ENCODE measurements at places on chromosomes 5 and 9.
A peak's percentile ranks its signal among the peaks of the same experiment; 100 is the strongest.

DNA sequence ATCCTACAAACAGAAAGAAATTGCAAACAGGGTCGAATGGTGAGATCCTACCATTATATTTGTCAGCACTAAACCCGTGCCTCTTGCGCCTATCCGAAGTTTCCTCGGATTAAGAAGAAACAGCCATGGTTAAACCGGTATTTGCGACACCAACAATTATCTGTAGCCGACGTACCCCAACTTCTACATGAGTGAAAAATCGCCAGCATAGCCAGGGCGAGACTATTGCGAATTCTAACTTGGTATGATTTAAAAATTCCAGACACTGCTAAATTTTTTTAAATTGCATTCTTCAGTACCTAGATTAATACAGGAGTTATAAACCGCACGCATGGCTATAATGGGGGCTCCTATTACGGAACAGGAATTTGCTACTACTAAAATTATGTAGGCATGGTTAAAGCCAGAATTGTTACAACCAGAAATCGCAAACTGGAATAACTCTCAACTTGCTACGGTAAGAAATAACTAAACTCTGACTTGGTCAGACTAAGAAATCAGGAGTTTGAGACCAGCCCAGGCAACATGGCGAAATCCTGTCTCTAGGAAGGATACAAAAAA is 25.3 kb upstream of the ANXA2R start:
- no peak for DNase-seq

- no peak for DNase-seq
These were observed 543.2 kb upstream of the SGCD start for GRCh38 chr5:155783791-155784190.

DNA sequence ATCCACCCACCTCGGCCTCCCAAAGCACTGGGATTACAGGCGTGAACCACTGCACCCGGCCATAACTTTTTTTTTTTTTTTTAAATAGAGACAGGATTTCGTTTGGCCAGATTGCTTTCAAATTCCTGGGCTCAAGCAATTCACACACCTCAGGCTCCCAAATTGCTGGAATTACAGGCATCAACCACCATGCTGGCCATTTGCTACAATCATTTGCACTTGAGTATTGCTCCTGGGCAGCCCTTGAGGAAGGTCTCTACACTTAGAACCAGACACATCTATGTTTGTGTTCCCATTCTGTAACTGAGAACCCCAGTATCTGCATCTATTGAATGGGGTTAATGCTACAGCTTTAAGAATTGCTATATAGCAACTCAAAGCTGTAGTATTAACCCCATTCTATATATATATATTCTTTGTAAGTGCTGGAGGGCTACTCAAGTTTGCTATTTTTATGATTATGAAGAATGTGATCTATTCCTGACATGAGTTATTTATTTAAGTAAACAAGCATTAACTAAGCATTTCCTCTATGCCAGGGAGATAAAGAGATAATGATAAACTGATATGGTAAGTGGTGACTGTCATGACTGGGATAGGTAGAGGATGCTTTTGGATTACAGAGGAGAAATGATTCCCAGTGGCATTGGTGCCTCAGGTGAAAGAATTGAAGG is 496.5 kb upstream of the TNC start:
- no peak for DNase-seq

GRCh38 chr5:92711956-92712355 is 869.1 kb downstream of the NR2F1-AS1 start:
- no peak for DNase-seq

GRCh38 chr9:3698076-3698475 is 172.3 kb upstream of the RFX3 start:
- DNase-seq = no peak

DNA sequence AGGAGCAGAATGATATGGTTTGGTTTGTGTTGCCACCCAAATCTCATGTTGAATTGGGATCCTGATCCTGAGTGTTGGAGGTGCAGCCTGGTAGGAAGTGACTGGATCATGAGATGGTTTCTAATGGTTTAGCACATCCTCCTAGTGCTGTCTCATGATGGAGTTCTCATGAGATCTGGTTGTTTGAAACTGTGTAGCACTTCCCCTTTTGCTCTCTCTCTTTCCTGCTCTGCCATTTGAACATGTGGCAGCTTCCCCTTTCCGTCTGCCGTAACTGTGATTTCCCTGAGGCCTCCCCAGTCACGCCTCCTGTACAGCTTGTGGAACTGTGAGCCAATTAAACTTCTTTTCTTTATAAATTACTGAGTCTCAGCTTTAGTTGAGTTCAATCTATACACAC is 756.8 kb upstream of the CDH6 start:
- DNase-seq = no peak

DNA sequence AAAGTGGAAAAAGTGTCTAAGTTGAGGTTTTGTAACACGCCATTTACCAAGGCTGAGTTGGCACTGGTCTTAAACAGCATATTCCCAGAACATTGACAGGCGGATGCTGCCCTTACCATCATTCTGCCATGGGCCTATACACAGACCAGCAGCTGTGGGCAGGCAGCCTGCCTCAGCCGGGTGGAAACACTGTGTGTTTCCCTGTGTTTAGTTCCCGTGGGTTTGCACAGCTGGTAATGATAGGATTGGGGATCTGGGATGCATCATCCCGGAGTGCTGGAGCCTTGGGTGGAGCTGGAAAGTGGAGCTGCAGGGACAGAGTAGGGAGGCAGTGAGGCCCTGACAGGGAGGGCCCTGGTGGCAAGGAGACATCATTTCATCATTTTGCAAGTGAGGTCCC is 5.5 kb upstream of the FGD3 start:
- DNase-seq = no peak

DNA sequence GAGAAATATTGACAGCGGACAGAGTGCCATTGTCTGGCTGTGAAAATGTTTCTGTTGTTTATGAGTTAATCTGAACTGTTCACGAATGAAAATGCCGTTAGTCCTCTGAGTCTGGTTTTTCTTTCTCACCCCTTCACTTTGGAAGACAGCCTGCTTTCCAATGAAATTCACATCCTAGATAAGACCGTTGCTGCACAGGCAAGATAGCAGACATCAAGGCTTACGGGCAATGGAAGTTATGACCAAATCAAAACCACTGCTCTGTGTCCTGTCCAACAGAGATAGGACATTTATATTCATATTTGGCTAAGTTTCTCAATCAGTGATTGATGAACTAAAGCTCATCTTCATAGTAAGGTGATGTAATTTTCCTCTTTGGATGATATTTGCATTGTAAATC is 180.0 kb upstream of the DMAC1 start:
- no peak for DNase-seq

- DNase-seq = no peak
These were observed 51.0 kb downstream of the FKTN start for GRCh38 chr9:105608721-105609598.

- DNase-seq = no peak
These were observed 477.7 kb upstream of the C9orf72 start for GRCh38 chr9:28050941-28051340.

GRCh38 chr5:29588236-29588635 is 1605.2 kb upstream of the CDH6 start:
- no peak for DNase-seq

GRCh38 chr5:180799902-180800801 is 2.5 kb downstream of the MGAT1 start:
- no peak for DNase-seq

- DNase-seq = no peak
These were observed 144.2 kb upstream of the COL5A1 start for GRCh38 chr9:134497283-134497860.

GRCh38 chr9:127143920-127144465 is 21.6 kb upstream of the ANGPTL2 start:
- no peak for DNase-seq

- DNase-seq = peak; percentile 24
These were observed 26.4 kb downstream of the ZDHHC11B start for GRCh38 chr5:757931-758697.

- no peak for DNase-seq
These were observed 4.2 kb upstream of the SEMA4D start for GRCh38 chr9:89502038-89502601.

- no peak for DNase-seq
These were observed 272.9 kb downstream of the TMEM38B start for GRCh38 chr9:105967248-105967647.

DNA sequence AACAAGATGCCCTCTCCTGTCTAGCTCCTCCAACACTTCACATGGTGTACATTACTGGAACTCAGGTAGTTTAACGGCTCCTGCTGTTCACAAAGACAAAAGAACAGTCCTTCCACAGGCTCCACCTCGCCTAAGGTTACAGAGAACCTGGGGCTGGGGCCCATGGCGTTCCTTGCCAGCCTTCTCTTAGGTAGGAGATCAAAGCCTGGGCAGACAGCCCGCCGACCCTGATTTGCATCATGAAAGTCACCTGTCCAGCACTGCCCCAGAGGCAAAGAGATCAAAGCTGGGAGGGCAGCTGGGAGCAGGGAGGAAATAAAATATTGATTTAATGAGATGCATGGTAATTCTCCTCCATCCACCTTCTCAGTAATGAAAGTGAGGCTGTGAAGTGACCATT is 115.0 kb upstream of the SLIT3 start:
- no peak for DNase-seq

- DNase-seq = no peak
These were observed 62.5 kb downstream of the COL23A1 start for GRCh38 chr5:178527458-178528307.

All from stimulated activated naive CD4-positive, alpha-beta T cell treated with Interleukin-2 at 50 U/mL for 16 hours (primary cell).